ENCODE measurements at places on chromosomes 2 and 18.

DNA sequence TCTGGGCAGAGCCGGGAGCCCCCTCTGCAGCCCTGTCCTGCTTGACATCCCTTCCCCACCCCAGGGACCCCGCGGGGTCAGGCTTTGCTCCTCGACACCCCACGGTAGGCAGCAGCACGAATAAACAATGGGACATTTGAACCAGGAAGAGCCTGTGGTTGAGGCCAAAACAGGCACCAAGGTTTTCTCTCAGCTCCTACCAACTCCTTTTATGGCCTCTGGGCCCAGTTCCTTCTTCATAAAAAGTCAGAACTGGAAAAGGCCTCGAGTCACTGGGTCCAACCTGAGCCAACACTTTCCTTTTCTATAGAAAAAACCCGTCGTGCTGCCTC is 20.6 kb downstream of the TEX44 start:
- DNase-seq: no peak

- DNase-seq: no peak
Observed at GRCh38 chr18:31490387-31490786, 7.6 kb upstream of the DSG2 start.

- peak; percentile 39 for DNase-seq
Observed at GRCh38 chr2:240449764-240450531, 14.5 kb downstream of the GPC1 start.

DNA sequence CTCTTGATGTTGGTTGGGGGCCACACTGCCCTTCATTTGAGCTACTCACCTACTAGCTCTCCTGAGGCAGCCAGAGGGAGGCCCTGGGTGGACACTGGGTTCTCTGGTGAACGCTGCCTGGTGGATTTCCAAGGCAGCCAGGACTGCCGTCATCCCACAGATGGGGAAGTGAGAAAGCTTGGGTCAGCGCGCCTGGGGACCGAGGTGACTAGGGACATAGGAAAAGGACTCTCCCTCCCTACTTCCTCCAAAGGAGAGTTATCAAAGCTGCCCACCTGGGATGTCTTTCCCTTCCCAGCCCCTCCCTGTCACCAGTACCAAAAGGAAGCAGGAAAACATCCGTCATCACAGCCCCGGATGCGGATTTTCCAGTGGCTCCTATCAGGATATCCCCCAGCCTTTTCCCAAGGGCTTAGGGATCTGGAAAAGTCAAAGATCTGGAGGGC is 3.8 kb upstream of the SEMA4C start:
- no peak for DNase-seq

GRCh38 chr2:11955884-11956291 is 209.5 kb downstream of the LPIN1 start:
- no peak for DNase-seq

GRCh38 chr2:54259413-54260240 is 3.6 kb upstream of the TSPYL6 start:
- no peak for DNase-seq

DNA sequence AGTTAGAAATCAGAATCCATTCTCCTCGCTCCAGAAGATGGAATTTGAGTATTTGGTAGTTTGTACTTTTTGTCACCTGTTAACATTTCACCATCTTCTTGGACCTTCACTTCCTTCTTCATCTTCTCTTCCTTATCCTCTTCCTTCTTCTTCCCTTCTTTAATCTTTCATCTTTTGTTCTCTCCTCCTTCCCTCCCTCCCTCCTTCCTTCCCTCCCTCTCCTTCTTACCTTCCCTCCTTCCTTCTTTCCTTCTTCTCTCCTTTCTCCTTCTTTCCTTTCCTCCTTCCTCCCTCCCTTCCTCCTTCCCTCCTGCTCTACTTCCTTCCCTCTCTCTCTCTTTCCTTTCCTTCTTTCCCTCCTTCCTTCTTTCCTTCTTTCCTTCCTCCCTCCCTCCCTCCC is 31.1 kb upstream of the LTBP1 start:
- no peak for DNase-seq

- no peak for DNase-seq
Observed at GRCh38 chr2:85307527-85307897, 20.3 kb downstream of the TGOLN2 start.

DNA sequence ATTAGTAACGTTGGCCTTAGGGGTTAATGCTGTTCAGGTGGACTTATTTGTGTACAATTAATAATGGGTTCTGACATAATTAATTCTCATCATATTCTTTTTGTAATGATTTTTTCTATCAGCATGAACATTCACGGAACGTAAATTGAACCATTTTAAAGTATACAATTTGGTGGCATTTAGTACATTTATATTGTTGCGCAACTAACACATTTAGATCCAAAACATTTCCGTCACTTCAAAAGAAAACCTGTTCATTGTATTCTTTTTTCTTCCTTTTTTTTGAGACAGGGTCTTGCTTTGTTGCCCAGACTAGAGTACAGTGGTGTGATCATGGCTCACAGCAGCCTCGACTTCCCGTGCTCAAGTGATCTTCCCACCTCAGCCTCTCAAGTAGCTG is 65.8 kb downstream of the BOD1L2 start:
- no peak for DNase-seq

DNA sequence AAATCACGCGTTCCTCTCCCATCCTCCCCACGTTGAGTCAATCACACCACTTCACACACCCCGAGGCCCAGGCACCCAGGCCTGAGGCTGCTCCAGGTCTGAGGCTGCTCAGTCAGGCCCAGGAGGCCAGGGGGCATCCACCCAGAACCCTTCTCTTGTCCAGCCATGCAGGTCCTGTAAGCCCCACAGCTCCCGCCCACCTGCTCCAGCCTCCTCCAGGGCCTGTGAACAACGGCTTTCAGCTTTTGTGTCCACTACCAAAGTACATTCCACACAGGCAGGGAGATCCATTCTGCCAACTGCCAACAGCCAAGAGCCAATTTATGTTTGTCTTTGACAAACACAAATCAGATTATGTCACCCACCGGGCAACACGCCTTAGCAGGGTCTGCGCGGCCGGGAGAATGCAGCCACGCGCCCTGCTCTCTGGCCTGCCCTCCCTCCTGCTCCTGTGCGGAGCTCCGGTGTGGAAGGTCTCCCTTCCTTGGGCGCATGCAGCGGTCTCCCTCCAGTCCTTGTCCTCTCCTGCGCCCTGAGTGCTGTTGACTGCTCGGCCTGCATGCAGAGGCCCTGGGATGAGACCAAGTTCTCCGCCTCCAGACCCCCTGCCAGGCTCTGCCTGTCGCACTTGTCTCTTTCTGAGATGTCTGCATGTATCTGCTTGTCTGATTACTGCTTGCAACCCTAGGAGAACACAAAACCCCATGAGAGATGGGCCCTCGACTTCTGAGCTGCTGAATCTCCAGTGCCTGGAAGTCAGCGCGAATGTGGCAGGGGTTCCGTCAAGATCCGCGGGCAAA is 146.6 kb downstream of the ZNF516 start:
- DNase-seq: no peak

- DNase-seq: peak; percentile 50
Observed at GRCh38 chr2:231387904-231388724, 7.4 kb upstream of the B3GNT7 start.

- no peak for DNase-seq
Observed at GRCh38 chr2:44948565-44949328, 7.2 kb downstream of the SIX3 start.

GRCh38 chr2:146669735-146670134 is 1175.1 kb upstream of the ACVR2A start:
- no peak for DNase-seq

GRCh38 chr2:222941510-222942032 is 80.7 kb downstream of the ACSL3 start:
- no peak for DNase-seq

- no peak for DNase-seq
Observed at GRCh38 chr18:8685141-8685913, 20.0 kb upstream of the MTCL1 start.

DNA sequence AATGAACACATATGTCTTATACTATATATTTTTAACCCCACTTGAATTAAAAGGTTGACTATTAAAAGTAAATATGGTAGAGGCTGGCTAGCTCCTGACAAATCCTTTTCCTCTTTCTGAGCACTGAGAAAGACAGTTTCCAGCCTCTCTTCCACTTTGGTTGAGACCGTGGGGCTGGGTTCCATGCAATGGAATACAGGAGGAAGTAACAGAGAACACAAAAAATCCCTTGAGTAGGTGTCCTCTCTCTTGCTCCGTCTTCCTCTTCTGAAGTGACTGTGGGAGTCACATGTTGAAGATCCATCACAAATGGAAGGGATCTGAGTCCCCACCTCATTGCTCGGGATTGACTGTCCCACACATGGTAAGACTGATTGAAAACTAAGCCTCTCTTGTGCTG is 36.6 kb upstream of the SIGLEC15 start:
- DNase-seq: no peak

- DNase-seq: no peak
Observed at GRCh38 chr2:124264551-124265091, 239.5 kb downstream of the CNTNAP5 start.

GRCh38 chr2:201854841-201855240 is 48.5 kb downstream of the CDK15 start:
- DNase-seq: peak; percentile 82

- no peak for DNase-seq
Observed at GRCh38 chr2:197949224-197949623, 144.8 kb downstream of the PLCL1 start.

DNA sequence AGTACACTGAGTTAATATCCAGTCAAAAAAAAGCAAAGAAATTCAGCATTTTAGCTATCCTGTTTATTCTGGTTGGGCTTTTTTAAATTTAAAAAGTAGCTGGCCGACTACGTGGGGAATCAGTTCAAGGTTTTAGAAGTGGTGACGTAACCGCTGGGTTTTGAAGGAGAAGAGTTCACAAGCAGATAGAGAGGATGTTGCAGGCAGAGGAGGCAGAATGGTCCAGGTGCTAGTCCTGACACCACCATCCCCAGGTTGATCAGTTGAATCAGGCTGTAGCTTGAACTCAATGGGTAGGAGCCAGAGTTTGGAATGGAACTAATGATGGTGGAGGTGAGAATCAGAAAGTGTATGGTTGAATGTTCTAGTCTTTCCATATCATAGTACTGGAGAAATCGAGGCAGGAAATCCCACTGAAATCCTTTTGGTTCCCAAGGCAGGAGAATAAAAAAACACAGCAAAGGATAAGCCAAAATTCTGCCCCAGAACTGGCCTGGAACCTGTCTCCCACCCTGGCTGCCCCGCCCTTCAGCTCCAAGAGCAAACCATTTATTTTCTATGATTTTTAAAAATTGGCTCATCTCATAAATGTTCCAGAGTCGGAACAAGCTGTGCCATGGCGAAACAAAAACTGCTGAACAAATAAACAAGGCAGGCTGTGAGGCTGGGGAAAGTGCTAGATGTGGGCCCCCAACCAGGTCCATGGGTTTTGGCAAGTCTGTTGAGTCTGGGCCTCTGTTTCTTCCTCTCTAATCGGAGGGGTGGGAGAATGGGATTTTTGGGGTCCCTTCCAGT is 44.0 kb downstream of the SLC4A1AP start:
- no peak for DNase-seq

DNA sequence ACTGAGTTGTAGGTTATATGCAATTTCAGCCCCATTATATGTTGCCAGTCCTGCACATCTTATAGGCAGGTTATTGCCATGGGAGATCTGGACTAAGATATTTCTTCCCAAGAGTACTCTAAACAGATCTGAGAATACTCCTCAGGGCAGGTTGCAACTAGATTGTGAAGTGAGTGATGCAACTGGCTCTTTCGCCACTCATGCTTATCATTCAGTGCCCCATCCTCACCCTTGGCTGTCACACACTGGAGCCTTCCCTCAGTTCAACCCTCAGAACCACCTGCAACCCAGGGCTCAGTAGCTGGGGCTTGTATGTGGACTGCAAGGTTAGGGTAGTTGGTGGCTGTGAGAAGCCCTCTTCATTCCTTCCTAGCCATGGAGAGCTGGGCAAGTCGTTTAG is 14.1 kb downstream of the MERTK start:
- DNase-seq: no peak

GRCh38 chr2:3242747-3243369 is 134.8 kb downstream of the EIPR1 start:
- DNase-seq: no peak

- no peak for DNase-seq
Observed at GRCh38 chr2:216108310-216108966, 710 bp upstream of the XRCC5 start.

GRCh38 chr18:13051159-13051558 is 60.0 kb downstream of the CEP192 start:
- DNase-seq: peak; percentile 17

GRCh38 chr2:174023591-174024523 is 58.7 kb upstream of the SP3 start:
- DNase-seq: peak; percentile 99

GRCh38 chr2:70820499-70820898 is at the start of gene CLEC4F:
TSS of gene CLEC4F (minus strand) at chr2:70820599. CDS start at chr2:70820523, 76 bp downstream.
- DNase-seq: no peak

GRCh38 chr2:61949458-61949713 is 43.9 kb downstream of the COMMD1 start:
- DNase-seq: no peak

- no peak for DNase-seq
Observed at GRCh38 chr2:42297322-42297936, 63.6 kb downstream of the COX7A2L start.

DNA sequence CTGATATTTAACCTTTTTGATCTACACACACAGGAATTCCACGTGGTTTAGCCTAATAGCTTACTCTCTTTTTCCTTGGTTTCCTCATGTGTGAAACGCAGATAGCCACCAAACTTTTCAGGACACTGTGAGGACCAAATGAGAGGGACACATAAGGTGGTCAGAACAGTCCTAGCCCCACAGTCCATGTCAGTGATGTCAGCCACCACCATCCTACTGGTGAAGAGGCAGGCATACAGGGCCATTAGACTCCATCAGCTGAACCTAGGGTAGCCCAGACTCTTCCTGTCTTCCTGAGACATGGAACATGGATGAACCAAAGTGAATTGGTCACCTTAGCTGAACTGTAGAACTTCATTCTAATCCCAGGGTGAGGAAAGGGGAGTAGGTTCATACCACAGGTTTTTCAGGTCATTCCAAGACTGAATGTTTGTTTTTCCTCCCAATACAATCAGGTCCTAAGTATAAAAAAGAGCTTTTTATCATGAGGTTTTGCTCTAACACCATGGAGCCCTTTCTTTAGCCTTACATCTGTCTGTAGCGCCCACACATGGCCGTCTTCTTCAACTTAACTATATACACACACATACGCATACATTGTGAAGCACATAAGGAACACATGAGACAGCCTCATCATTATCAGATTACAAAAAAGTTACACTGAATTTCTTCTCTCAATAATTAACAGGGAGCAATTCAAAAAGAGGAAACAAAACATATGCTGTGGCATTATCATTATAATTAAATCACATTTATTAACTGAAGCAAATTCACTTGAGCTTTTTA is 18.5 kb upstream of the NFE2L2 start:
- DNase-seq: no peak
